ENCODE measurements at places on chromosomes 13 and 19.

DNA sequence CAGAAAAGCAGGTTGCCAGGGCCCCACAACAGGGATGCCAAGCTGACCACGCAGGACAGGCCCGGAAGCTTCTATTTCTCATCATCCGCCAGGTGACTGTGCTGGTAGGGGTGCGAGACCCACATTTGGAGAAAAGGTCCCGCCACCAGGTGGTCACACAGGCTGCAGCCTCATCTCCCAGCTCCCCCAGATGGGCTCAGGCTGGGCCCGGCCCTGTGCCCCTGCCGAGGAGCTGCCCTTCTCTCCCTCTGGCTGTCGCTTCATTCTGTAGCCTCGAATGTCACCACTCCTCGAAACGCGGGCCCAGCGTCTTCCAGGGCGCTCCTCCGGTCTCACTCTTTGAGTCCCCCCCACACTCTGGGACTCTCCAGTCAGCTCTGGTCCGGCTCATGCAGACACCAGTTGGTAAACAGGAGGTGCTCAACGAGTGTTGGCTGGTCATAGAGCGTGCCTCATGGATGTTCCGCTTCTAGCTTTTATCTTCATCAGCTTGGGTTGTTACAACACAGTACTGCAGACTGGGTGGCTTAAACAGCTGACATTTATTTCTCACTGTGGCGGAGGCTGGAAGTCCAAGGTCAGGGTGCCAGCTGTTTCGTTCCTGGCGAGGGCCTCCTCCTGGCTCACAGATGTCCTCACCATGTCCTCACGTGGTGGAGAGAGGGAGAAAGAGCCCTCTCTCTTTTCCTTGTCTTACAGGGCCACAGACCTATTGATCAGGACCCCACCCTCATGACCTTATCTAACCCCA, 87.1 kb downstream of the TEX29 start:
- no peak for DNase-seq

DNA sequence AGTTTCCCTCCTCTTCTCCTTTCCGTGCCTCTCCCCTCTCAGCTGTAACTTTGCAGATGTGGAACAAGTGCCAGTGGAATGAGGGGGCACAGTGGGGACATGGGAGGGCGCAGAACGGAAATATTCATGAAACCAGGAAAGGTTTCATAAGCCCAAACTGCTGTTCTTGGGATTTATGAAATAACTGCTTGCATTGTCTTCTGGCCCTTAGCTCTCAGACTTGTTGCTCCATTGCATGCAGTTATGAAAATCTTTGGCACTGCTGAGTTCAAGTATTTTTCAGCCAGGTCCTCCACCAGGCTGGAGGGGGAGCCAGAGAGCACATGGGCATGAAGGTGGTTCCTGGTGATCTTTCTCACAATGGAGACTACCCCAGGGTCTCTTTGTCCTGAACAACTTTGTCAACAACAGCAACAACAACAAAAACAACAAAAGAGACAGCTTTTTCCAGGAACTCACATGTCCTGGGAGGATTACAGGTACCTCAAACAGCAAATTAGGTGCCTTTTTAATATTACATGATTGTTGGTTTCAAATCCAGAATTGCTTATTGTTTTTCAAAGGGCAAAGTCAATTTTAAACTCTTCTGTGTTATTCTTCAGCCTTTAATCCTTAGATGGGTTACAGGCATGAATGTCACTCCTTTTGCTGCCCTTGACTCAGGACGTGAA, 1.5 kb downstream of the RGCC start:
- no peak for DNase-seq

GRCh38 chr13:30408319-30409101, 13.8 kb upstream of the UBE2L5 start:
- DNase-seq, result peak; percentile 75

- no peak for DNase-seq
Observed at GRCh38 chr13:100694722-100695508, 20.3 kb upstream of the TMTC4 start.

DNA sequence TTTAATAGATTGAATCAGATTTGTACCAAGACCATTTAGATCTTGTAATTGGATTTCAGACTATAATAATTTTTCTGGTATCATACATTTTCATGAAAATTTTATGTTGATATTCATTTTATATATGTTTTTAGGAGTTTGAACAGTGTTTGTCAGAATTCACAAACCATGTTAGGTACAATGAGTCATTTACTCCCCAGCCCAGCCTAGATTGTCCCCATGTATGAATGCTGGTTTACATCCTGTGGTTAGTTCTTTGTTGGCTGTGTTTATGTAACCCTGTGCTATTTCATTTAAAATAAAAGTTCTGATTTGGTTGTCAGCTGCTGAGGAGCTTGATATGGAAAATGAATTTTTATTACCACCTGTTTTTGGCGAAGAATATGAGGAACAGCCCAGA, 96.7 kb downstream of the GJA3 start:
- DNase-seq, result no peak

- no peak for DNase-seq
Observed at GRCh38 chr19:23321953-23322549, 71.9 kb upstream of the ZNF724 start.

GRCh38 chr13:46382224-46382623, 4.8 kb downstream of the RUBCNL start:
- DNase-seq, result no peak

- no peak for DNase-seq
Observed at GRCh38 chr13:66675620-66676019, 554.5 kb downstream of the PCDH9 start.

- no peak for DNase-seq
Observed at GRCh38 chr13:39249982-39250381, 211.7 kb downstream of the NHLRC3 start.

DNA sequence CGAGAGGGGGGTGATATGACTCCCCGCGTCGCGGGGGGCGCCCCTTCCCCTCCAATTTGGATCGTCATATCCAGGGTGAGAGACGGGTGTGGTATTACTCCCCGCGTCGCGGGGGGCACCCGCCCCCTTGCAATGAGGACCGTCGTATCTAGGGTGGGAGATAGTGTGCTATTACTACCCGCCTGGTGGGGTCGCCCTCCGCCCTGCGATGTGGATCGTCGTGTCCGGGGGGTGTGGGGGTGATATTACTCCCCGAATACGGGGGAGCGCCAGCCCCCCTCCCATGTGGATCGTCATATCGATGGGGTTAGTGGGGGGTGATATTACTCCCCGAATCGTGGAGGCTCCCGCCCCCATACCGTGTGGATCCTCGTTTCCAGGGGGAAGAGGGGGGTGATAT, 29.2 kb upstream of the RGCC start:
- DNase-seq, result peak; percentile 14

DNA sequence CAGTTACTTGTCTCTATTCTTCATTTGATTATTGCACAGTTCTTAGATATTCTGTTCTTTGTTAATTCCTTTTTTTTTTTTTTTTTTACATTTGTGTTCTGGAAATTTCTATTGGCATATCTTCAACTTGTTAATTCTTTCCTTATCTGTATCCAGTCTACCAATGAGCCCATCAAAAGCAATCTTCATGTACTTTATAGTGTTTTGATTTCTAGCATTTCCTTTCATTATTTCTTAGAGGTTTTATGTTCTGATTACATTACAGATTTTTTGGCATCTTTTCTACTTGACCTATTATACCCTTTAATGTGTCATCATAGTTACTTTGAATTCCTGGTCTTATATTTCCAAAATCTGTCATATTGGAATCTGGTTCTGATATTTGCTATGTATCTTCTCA, 2194.8 kb downstream of the PCDH9 start:
- DNase-seq, result no peak

- DNase-seq, result no peak
Observed at GRCh38 chr19:8074501-8074900, 21.9 kb downstream of the CCL25 start.

- no peak for DNase-seq
Observed at GRCh38 chr19:38773469-38774177, at the start of gene LGALS7. LGALS7 (minus strand) TSS chr19:38773517; CDS start chr19:38773492, 25 bp downstream.

- DNase-seq, result no peak
Observed at GRCh38 chr19:16957151-16957701, 68.4 kb downstream of the F2RL3 start.

GRCh38 chr13:90833951-90834350, 513.5 kb upstream of the MIR17HG start:
- no peak for DNase-seq
